ENCODE measurements at places on chromosomes 11 and 22. TPM values are rescaled to one million over a fixed set of nuclear protein-coding genes. Genes with fewer than 3 reads are reported as not detected.

TMEM80 gene
- 15.5 TPM for total RNA-seq

XKR3 gene
- total RNA-seq = not detected

KLHL35 gene
- total RNA-seq = 0.75 TPM

FOLR1 gene
- 0.22 TPM for total RNA-seq

TRABD gene
- total RNA-seq = 20.1 TPM

KCNK4 gene
- total RNA-seq = not detected

RTN4R gene
- 1.0 TPM for total RNA-seq

AIP gene
- total RNA-seq = 43.6 TPM

OR52H1 gene
- not detected for total RNA-seq

MMP12 gene
- total RNA-seq = not detected

TPBGL gene
- 0.08 TPM for total RNA-seq

GUCY1A2 gene
- 11.0 TPM for total RNA-seq

PARVG gene
- total RNA-seq = 2.1 TPM

NTM gene
- total RNA-seq = 3.4 TPM

PRG3 gene
- total RNA-seq = not detected

MRE11 gene
- 8.7 TPM for total RNA-seq

OR5B21 gene
- total RNA-seq = not detected

FAM227A gene
- total RNA-seq = 0.46 TPM

PICK1 gene
- 19.1 TPM for total RNA-seq

AP5B1 gene
- total RNA-seq = 8.7 TPM

CCDC86 gene
- 10.3 TPM for total RNA-seq

GLYATL1 gene
- not detected for total RNA-seq

CALCA gene
- 0.51 TPM for total RNA-seq

HBG2 gene
- 0.94 TPM for total RNA-seq

PHF21B gene
- 0.67 TPM for total RNA-seq

UQCR10 gene
- total RNA-seq = 271 TPM
